ENCODE measurements at places on chromosomes 5 and 9.
A peak's percentile ranks its signal among the peaks of the same experiment; 100 is the strongest.

- no peak for DNase-seq
These were observed 13.5 kb upstream of the MAP1B start for GRCh38 chr5:72093824-72094223.

- no peak for DNase-seq
These were observed 13.8 kb downstream of the SLC22A5 start for GRCh38 chr5:132383261-132383660.

- no peak for DNase-seq
These were observed 67.4 kb upstream of the TBC1D9B start for GRCh38 chr5:179974946-179975712.

- DNase-seq: no peak
These were observed 74.5 kb downstream of the PTCD2 start for GRCh38 chr5:72394688-72395087.

DNA sequence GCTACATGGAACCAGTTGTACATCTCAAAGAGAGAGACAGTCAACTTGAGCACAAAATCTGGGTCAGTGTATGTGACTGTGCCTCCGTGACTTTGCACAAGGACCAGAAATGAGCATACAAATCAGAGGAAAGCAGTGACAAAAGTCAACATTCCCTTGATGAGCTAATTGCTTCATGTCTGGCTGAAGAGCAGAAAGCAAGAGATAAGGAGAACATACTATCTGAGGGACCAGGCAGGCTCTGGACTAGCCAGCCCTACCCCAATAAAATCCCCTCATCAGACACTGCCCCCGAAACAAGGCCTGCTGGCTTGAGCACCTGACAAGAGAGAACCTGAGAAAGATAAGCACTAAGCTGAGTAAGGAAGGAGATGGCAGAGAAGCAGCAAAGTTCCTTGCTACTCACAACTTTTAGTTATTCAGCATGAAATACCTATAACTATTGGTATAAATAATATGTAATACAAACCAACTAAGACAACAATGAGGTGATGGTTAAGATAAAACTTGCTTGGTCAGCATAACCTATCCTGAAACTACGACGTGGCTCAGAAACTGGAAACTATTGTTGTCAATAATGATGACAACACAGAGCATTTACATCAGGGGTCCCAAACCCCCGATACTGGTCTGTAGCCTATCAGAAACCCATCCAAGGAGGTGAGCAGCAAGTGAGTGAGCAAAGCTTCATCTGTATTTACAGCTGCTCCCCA, 9.5 kb downstream of the SIL1 start:
- no peak for DNase-seq

DNA sequence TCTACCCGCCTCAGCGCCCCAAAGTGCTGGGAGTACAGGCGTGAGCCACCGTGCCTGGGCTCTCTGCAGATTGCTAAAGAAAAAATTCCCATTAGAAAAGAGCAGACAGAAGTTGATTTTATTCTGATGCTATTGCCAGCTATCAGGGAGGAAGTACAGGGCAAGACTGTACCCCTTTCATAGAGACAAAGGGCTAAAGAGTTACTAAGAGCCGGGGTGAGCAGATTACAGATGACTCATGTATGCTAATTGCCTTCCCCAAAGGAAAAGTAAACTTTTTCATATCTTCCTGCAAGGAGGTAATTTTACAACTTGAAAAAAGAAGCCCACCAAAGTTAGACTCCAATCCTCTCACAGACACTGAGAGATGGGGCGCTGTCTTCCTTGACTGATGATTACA, 42.3 kb upstream of the MCTP1 start:
- no peak for DNase-seq

GRCh38 chr5:178778919-178779318, 48.5 kb upstream of the ZNF354A start:
- no peak for DNase-seq

DNA sequence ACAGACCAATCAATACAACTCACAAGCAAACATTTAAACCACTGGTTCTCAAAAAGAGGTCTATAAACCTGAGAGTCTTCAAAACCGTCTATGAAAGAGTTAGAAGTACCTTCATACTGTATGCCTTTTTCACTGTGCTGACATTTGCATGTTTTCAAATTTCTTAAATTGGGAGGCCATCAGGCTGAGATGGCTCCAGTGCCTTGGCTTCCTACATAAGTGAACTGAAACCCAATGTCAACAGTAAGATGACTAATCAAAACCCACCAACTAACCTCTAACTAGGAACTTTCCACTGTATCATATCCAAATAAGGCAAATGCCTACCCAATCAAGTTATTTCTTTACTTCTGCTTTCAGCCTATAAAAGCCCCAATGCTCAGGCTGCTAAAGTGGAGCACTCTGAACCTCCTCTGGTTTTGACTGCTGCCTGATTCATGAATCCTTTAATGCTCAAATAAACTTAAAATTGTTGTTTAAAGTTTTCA, 35.1 kb downstream of the FAM13B start:
- DNase-seq: no peak

DNA sequence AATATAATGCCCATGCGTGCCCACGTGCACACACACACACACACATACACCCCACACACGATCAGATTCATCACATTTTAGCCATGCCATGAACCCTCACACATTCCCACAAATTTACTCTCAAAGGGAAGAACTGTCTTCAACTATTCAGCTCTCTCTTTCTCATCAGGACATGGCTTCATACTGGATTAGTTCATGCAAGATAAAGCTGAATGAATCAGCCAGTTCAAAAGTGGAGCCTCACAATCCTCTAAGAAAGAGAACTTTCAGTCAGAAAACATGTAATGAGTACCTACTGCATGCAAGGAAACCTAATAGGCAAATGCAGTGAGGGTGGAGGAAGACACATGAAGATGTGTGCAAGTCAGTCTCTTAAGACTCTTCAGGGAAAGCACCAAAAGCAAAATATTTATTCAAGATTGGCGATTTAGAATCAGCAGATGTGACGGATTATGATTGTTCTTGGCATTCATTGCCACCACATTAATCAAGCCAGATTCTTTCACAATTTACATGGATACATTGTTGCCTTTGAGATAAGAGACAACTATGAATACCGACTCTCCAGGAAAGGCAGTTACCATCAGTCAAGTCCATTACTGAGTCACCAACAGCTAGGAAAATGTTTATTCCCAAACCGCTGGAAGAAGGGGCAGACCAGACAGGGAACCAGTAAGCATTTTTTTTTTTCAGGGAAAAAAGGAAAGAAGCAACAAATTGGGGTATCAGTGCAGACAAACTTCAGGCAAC, 30.3 kb upstream of the PUM3 start:
- DNase-seq: no peak

GRCh38 chr9:123645126-123645525, 284.8 kb downstream of the DENND1A start:
- DNase-seq: no peak

GRCh38 chr5:58330781-58331180, 129.1 kb downstream of the PLK2 start:
- DNase-seq: no peak

DNA sequence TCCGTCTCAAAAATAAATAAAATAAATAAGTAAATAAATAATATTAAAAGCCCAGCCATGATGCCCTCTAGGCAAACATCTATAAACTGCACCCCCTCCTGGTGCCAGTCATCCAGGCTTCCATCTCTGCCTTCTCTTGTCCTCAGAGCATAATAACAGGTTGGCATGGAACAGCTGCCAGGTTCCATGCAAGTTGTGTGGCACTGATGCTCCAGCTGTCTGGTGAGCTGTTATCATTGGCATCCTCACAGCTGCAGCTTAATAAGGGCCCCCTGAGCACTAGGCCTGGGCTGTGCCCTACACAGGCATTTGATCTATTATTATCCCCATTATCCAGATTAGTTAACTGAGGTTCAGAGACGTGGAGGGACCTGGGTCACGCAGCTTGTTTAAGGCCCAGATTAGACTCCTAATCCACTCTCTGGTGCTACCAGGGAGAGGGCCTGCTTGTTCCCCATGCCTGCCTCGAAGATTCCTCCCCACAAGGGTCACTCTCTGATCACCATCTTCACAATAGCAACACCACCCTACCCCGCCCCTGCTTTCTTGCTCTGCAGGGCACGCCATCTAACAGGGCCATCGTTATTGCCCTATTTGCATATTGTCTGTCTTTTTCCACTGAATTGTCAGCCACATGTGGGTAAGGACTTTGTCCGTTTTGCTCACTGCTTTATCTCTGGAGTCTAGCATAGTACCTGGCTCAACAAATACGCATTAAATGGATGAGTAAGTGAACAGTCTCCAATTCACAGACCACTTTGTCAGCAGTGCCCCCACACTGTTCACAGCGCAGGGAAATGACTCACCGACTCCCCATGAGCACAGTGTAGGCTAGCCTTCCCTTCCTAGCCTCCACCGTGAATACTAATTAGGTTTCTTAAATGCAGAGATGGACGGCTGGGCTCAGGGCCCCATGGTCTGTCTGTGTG, 1.5 kb upstream of the DNM1 start:
- DNase-seq: no peak

DNA sequence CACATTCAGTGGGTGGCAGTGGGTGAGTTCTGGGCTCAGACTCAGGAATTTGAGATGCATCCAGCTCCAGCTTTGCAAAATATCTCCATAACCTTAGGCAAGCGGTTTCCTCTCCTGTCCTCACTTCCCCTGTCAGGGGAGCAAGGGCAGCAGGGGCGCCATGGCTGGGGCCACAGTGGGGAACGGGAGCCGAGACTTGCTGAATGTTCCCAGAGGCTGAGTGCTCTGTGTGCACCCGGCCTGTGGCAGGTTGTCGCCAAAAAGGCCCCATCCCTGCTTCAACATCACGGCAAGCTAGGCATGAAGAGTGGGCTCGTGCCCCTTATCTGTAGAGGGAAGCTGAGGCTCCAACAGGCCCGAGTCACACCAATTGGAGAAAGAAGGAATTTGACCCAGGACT, 268.8 kb downstream of the NSG2 start:
- DNase-seq: no peak

DNA sequence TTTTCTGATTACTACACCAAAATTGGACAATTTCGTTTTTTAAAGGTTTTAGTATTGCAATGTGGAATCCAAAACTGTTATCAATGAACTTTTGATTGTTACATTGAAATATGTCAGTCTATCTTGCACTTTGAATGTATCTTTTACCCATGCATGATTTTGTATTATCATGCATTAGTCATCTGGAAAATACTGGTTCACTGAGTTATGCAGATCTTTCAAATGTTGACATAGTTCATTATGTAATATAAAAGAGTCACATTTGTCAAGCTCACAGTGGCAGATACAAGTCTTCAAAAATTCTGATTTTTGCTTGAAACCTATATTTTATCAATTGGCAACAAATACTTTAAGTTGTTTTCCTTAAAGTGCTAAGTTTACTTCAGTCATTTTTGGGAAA, 85.2 kb downstream of the NR3C1 start:
- no peak for DNase-seq

- DNase-seq: no peak
These were observed 128.3 kb upstream of the CCNH start for GRCh38 chr5:87541033-87541432.

DNA sequence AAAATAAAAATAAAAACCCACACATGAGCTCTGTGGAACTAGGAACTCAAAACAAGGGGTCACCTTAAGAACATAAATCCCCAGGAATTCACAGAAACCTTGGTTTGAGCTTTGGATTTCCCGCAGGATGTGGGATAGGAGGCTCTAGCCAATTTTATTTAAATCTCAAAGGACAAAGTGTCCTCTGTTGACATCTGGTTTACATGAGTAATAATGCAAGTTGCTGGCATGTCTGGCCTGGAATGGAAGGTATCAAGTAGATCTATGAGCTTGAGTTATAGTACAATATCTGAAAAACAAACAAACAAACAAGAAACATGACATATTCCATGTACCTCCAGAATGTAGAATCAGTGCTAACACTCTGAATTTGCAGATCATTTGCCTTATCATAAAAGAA, 94.2 kb upstream of the SLIT3 start:
- DNase-seq: no peak

- DNase-seq: no peak
These were observed 39.7 kb downstream of the TLE1 start for GRCh38 chr9:81649475-81650240.

DNA sequence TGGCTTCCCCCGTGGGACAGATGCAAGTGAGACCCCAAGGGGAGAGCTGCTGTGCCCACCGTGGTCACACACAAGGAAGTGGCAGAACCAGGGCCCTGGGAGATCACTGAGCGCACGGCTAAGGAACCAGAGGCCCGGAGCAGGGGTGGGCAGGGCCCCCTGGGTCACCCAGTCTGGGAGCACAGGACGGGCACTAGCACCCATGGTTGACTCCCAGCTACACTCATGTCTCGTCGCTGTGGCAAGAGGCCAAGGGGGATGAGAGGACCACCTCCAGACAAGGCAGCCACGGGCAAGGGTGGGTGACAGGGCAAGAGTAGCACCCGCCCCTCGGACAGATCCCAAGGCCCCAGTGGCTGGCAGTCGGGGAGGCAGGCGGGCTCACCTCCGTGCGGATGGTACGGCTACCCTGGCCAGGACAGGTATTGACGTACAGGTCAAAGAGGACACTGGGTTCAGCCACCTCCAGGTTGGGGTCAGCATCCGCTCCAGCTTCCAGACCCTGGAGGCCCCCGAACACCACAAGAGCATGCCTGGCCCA, 5.1 kb downstream of the ENDOG start:
- DNase-seq: no peak

DNA sequence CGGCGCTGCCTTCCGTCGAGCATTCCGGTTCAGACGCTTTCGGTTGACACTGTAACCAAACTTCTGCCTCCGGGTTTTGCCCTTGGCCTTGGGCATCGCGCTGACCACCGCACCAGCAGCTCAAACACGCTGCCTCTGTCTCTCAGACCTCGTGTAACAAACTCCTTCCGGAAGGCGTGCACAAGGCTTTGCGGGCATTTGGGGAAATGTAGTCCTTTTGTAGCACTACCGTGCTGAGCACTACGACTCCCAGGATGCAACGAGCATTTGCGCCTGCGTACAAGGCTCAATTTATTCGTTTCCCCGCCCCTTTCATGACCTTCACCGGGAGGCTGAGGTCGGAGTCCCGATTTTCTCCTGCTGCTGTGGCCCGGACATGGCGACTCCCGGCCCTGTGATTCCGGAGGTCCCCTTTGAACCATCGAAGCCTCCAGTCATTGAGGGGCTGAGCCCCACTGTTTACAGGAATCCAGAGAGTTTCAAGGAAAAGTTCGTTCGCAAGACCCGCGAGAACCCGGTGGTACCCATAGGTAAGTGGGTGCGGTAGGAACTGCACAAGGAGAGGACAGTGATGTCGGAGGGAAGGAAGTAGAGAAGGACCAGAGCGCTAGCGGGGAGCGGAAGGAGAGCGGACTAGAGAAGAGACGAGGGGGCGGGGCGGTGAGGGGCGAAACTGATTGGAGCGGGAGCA, at the start of the genes HIGD2A and NOP16:
HIGD2A (plus strand) TSS at position 308 of the 691 bp plus-strand sequence; CDS start at position 377, 69 bp downstream.
NOP16 (minus strand) TSS at position 155 of the 691 bp plus-strand sequence; CDS start at position 96, 59 bp downstream.
- DNase-seq: peak; percentile 95

- no peak for DNase-seq
These were observed 129.4 kb downstream of the FBN2 start for GRCh38 chr5:128408622-128409021.

GRCh38 chr9:4027606-4028005, 272.3 kb downstream of the GLIS3 start:
- DNase-seq: no peak

- no peak for DNase-seq
These were observed 10.5 kb upstream of the NDST1 start for GRCh38 chr5:150497274-150497988.

All from stimulated activated CD8-positive, alpha-beta memory T cell treated with anti-CD3 and anti-CD28 coated beads, Interleukin-2, amount 100 ng/mL, for 1 hour (primary cell).